ENCODE measurements at places on chromosomes 3 and 15.

DNA sequence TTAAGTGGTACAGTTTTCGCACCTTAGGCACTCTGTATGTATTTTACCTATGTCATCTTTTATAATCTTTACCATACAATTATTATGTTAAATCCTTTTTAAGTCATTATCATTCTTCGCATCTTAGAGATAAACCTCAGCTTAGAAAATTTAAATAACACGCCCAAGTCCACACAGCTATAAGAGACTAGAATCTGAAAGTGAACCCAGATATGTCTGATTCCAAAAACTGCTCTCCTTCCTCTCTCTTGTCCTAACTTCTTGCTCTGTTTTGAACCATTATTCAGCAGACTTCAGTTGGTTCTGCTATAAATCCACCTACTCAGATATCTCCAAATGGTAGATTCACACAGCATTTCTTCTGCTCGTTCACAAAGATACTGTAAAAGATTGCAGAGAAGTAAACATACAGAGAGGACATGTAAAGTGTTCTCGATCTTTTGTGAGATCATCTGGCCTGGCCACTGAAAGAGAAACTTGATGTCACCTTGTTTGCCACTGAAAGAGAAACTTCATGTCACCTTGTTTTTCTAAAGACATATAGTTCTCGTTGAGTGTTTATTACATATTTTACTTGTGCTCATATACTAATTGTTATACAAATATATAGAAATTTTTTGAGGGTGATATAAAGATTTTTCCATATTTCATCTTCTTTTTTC lies 533.2 kb downstream of the GRM7 start:
- no peak for DNase-seq

- DNase-seq = no peak
Observed at GRCh38 chr3:161893972-161894371, 397.4 kb downstream of the OTOL1 start.

DNA sequence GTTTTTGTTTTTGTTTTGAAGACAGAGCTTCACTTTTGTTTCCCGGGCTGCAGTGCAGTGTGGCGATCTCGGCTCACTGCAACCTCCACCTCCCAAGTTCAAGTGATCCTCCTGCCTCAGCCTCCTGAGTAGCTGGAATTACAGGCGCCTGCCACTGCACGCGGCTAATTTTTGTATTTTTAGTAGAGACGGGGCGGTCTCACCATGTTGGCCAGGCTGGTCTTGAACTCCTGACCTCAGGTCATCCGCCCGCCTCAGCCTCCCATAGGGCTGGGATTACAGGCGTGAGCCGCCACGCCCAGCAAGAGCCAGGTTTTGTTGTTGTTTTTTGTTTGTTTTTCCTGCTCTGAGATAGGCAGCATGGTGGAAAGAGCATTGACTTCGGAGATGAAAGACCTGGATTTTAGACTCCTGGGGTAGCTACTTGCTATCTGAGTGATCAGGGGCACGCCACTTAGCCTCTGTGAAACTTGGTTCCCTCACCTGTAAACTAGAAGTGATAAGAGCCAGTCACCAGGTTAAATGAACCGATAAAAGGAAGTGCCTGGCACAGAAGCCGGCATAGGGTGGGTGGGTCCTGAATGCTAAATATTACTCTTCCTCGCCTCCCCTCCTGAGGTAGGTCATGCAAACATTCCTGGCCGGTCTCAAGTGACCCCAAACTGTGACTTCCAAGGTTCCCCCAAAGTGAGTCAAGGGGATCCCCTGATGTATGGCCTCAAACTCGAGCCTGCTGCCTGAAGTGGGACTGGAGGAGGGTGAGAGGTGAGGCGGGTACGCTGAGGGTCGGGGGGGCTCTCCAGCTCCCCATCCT lies 62.9 kb upstream of the MCF2L2 start:
- no peak for DNase-seq

DNA sequence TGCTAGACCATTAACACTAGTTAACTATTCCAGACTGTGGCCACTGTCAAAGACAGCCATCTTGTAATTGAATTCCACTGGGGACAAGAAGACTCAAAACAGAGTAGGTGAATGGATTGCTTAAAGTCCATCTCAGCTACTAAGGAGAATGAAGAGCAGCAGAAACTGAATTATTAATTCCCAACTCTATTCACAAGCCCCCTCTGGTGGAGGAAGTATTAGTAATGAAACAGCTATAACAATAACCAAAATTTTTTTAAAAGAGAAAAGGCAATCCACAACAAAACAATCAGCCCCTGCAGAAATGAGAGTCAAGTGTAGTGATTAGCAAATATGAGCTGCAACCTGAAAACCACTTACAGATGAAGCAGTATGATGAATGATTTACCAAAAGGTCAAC lies 302.8 kb downstream of the FHIT start:
- no peak for DNase-seq

- no peak for DNase-seq
Observed at GRCh38 chr3:12170207-12170606, 11.5 kb upstream of the TIMP4 start.

GRCh38 chr3:126160243-126161210 lies 19.9 kb downstream of the ALDH1L1 start:
- DNase-seq = no peak

DNA sequence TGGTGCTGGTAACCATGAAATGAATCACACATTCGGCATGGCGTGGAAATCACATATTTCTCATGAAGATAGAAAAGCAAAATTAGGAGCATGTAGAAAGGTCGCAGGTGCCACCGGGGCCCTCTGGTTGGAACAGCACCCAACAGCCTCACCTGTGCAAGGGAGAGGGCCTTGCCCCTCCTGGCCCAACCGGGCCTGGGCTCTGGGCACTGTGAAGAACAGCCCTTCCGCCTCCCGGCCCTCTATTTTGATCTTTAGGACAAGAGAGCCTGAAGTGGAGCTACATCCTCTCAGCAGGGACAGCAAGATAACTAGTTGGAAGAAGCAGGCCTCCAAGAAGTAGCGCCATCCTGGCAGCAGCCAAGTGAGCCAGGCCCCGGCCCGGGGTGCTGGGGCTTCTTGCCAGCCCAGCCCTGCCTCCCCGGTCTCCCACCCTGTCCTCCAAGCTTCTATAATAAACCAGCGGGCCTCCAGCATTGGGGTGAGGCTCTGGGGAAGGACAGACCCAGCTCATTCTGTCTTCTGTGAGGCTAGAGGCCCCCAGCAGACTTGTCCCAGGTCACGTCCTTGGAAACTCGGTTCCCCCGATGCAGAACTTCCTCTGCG lies 46.1 kb upstream of the FGD5 start:
- DNase-seq = no peak

GRCh38 chr15:73680549-73680948 lies 3.6 kb upstream of the CD276 start:
- no peak for DNase-seq

DNA sequence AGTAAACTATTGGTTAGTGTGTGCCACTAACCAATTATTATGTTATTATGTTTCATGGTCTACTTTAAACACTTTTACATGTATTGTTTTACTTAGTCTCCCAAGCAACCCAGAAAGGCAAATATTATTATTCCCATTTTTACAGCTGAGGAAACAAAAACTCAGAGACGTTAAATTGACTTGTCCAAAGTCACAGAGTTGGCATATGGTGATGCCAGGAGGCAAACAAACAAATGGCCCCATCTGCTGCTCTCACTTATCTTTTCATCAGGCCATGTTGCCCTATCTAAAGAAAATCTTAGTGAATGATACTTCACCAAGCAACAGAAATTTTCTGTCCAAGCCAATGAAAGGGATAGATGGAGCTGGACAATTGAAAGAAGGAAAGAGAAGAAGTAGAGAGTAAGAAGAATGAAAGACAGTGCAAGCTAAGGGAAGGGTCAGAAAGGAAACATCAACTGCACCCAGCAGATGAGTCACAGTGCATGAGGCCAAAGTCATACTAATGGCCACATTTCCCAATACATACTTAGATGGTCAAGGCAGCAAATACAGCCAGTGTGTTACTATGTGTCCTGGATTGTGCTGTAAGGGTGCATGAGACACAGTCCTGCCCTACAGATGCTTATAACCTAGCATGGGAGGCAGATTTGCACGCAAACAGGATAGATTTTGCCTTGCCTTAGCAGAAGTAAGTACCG lies 266.9 kb downstream of the KCNMB2 start:
- no peak for DNase-seq

GRCh38 chr15:51168700-51169099 lies 74.0 kb upstream of the TNFAIP8L3 start:
- DNase-seq = no peak

- no peak for DNase-seq
Observed at GRCh38 chr3:72345980-72346379, 502.3 kb downstream of the SHQ1 start.

Measured in effector memory CD8-positive, alpha-beta T cell (primary cell).